Lung (tissue), 17 donors: ENCODE measurements at places on chromosomes 2 and 18. TPM values are rescaled to one million over a fixed set of nuclear protein-coding genes. Genes with fewer than 3 reads are reported as not detected.

ALKAL2 gene
- total RNA-seq = 20.7 TPM

ACAA2 gene
- 40.9 TPM for total RNA-seq

IL1F10 gene
- not detected for total RNA-seq

SLC30A3 gene
- total RNA-seq = 0.77 TPM

DNA sequence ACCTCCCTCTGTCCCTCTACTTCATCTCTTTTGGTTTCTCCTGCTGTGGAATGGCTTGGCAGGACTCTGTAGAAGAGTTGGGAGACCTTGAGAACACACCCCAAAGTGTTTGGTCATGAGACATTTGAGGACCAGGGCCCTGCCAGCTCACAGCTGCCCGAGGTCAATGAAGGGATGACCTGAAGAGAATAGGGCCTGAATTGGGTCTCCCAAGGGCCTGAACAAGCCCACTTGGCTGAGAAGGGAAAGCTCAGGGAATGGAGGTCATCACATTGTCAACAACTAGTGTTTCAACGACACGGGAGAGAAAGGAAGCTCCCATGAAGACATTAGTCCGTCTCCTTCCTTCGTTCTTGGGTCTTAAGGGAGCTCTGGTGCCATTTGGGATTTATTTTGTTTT is 52.8 kb downstream of the TTC32 start:
- no peaks in the 10 kb centered on the region for H3K27me3 ChIP-seq
- no peaks in the 10 kb centered on the region for H3K4me1 ChIP-seq
- H3K4me3 ChIP-seq = no peak overlapping the region
- no peak overlapping the region for H3K27ac ChIP-seq
- no peaks in the 10 kb centered on the region for H3K36me3 ChIP-seq
- no peak for DNase-seq

GRCh38 chr18:40911582-40912254 is 1043.3 kb upstream of the PIK3C3 start:
- H3K27me3 ChIP-seq = no peaks in the 10 kb centered on the region
- no peaks in the 10 kb centered on the region for H3K36me3 ChIP-seq
- H3K27ac ChIP-seq = no peak overlapping the region
- no peak overlapping the region for H3K4me3 ChIP-seq
- no peaks in the 10 kb centered on the region for H3K4me1 ChIP-seq

- no peaks in the 10 kb centered on the region for H3K27me3 ChIP-seq
- DNase-seq = no peak
- H3K4me3 ChIP-seq = no peak overlapping the region
- no peaks in the 10 kb centered on the region for H3K4me1 ChIP-seq
Measured at GRCh38 chr2:69731147-69731970, 10.6 kb upstream of the ANXA4 start.

DNA sequence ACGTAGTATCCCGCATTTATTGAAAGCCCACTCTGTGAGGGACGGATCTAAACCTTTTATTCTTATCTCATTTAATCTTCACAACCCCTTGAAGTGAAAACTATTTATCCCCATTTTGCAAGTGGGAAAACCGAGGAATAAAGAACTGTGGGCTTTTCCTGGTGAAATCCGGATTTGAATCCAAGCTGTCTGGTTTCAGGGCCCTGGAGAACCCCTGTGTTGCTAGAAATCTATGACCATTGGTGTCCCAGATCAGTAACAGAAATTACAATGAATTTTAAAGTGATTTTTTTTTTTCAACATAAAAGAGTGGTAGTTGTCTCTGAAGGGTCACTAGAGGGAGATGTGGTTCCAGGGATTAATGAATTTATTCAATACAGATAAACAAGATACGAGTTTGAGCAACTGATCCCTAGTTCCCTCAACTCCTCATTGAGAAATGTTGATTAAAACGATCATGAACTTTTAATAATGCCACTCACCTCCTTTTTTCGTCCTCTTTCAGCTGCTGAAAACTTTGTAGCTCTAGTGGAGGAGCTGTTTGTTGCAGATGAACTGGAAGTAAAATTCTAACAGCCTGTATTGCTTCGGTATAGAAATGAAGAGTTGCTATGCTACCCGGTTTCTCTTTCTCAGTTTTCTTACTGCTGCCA is 940 bp downstream of the XRCC5 start:
- H3K36me3 ChIP-seq = peaks cover 16% of the 10 kb centered on the region
- H3K27ac ChIP-seq = peak overlapping the region; percentile 41
- peak; percentile 73 for DNase-seq
- H3K4me1 ChIP-seq = peaks cover 8% of the 10 kb centered on the region
- H3K4me3 ChIP-seq = no peak overlapping the region

DNA sequence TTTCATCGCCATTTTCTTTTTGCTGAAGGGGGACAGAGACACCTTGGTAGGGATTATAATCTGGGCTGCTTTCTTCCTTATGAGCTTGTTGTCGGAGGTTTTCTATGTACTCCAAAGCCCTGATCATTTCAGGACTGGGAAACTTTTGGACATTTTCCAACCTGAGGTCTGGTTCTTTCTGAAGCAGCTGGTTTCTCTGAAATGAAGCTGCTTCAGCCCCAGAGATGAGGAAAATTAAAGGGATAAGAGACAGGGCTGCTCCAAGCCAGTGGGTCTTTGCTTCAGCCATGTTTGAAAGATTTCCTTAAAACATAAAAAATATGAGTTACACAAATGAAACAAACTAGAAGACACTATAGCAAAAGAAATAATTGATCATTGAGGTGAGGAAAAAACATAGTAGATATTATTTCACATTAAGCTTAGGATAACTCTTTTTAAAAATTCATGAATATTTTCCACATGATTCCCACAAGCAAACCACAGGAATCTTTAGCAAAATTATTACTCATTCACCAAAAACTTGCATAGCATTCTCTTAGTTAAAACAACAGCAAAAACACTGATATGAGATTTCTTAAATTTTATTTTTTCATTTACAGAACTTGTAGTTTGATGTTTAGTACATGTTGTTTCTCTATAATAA is 3.0 kb downstream of the SCG2 start:
- peaks cover 2% of the 10 kb centered on the region for H3K27me3 ChIP-seq
- H3K36me3 ChIP-seq = no peaks in the 10 kb centered on the region
- H3K4me1 ChIP-seq = no peaks in the 10 kb centered on the region
- no peak for DNase-seq
- H3K4me3 ChIP-seq = no peak overlapping the region
- H3K27ac ChIP-seq = no peak overlapping the region

DNA sequence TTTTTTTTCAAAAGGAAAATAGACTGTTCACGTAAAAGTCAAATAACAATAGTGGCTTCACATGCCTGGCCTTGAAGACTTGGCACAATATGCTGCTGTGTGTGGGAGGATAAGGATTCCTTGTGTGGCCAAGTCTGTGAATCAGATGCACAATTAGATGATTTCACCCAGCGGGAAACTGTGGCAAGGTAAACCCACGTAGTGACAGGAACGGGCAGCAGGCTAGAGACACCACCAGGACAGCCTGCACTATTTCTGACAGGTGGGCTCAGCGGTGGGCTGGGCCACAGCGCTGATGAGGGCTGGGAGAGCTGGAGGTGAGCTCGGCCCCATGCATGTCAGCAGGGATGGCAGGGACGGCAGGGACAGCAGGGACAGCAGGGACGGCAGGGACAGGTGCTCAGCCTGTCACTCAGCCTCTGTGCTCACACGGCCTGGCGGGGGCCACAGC is 21.6 kb downstream of the SNORC start:
- H3K36me3 ChIP-seq = no peaks in the 10 kb centered on the region
- no peak overlapping the region for H3K27ac ChIP-seq
- DNase-seq = no peak

DNA sequence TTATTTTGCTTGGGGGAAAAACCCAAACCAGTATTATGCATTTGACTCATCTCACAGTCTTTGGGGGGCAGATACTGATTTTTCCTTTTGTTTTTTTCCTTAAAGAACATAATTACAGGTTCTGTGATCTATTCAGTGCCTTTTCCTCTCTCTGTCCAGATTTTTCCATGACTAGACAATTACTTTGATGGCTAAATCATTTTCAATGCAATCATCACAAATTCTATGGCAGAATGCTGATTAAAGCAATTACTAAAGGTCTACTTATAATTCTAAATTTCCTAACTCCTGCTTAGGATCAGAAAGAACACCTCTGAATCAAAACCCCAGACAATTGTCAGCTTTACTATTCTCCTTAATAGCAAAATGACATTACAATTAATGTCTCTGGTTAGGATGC is 38.8 kb downstream of the POLR1A start:
- peaks cover 1% of the 10 kb centered on the region for H3K4me1 ChIP-seq
- no peak overlapping the region for H3K27ac ChIP-seq
- no peaks in the 10 kb centered on the region for H3K27me3 ChIP-seq

GRCh38 chr2:134232868-134233727 is 20.8 kb upstream of the MGAT5 start:
- no peaks in the 10 kb centered on the region for H3K27me3 ChIP-seq
- no peaks in the 10 kb centered on the region for H3K4me1 ChIP-seq
- H3K27ac ChIP-seq = peak overlapping the region; percentile 6
- no peak for DNase-seq
- H3K36me3 ChIP-seq = no peaks in the 10 kb centered on the region
